Ureter (tissue), 1 donor: ENCODE measurements at places on chromosomes 1 and 21.

DNA sequence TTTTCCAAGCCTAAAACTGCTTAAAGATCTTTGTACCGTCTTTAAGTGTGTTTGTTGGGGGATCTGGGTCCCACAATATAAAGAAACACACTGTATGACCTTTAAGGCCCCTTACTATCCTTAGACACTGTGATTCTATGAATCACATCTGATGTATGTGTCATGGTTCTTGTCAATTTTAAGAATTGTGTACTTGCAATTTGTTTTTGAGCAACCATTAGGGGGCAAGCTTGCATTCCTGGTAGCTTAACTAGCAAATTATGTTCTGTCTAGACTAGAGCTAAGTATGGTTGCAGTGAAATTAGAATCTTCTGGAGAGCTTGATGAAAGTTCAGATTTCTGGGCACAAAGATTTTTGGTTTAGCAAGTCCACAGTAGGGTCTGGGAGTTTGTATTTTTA, 219.5 kb downstream of the TPR start:
- no peak for DNase-seq

DNA sequence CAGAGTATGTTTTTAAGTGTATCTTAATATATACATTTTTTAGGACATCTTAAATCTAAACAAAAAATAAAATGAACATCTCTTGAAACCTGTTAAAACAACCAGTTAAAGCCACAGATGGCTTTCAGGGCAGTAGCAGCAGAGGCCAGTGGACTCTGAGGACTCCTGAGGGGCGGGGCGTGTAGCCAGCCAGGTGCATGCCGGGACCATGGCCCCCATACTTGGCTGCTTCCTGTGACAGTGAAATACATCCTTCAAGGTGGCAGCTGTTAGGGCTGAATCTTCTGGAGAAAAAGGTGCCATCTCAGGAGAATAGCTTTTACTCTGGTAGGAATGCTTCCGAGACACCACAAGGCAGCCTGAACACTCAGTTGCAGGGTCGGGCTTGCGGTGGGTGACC, 9.6 kb downstream of the RHOU start:
- peak; percentile 35 for DNase-seq

DNA sequence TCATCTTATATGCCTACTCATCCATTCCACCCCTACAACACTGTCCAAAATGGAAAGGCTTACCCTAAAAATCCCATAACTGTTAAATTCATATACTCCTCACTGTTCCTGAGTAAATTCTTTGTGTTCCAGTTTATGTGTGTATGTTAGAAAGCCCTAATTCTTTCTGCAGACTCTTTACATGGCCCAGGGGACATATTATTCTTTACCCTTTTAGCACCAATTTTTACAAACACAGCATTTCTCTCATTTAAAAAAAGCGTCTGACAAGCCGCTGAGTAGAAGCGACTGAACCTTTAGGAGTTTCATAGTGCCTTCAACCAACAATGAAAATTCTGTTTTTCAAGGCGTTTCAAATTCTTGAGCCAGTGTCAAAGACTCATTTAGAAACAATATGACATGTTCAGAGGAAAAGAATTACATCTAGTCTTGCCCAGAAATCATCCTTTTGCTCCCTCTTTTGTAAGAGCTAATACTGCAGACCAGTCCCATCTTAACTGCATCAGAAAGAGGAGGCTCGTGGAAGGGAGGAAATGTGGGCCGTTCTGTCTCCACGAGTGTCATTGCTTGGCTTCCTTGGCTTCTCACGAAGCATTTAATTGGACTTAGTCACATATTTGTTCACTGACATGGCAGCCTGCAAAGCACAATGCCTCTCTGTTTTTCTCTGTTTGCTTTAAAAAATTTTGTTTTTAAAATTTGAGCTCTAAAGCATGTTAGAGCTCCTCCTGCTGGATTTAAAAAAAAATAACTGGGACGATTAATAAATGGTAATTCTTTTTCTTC, 21.3 kb upstream of the C1orf105 start:
- DNase-seq: no peak

- DNase-seq: peak; percentile 49
Measured at GRCh38 chr1:56547977-56548376, 31.4 kb downstream of the PLPP3 start.

GRCh38 chr1:15343729-15344128, 66.0 kb upstream of the EFHD2 start:
- DNase-seq: no peak

DNA sequence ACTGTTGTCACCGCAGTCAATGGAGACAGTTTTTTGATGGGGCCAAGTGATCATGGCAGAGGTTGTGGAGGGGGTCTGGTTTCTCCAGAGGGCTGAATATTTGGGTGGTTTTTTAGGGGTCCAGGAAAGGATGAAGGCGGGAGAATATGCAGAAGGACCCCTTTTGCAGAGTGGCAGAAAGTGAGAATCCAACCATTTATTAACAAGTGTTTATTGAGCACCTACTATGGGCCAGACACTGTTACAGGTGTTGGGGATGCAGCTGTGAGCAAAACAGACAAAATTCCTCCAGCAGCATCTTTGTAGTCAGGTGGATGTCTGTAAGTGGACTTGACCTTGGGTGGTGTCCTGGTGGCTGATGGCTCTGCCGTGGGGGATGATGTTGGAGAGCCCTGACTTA, 15.4 kb downstream of the PADI1 start:
- no peak for DNase-seq

GRCh38 chr1:30300669-30301068, 422.7 kb downstream of the MATN1 start:
- no peak for DNase-seq

DNA sequence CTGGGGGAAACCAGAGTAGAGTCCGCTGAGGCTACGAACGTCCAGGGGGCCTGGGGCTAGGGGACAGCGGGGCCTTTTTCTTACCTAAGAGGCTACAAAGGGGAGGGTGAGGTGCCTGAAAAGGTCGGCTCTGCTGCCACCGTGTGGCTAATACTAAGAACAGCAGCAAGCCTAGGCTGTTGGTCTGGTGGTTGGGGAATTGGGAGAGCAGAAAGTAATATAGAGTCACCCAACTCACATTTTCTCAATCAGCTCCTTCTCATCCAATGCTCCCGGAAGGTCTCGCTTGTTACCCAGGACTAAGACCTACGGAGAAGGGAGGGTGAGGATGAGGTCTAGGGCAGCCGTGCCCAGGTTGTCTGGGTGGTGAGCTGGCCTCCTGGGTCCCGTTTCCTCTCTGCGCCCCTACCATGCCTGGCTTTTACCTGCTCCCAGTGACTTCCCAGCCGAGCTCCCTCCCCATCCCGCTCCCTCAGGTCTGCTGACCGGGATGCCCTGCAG, 9.3 kb downstream of the ARL8A start:
- no peak for DNase-seq

GRCh38 chr21:14841511-14842472, 223.0 kb downstream of the NRIP1 start:
- no peak for DNase-seq

DNA sequence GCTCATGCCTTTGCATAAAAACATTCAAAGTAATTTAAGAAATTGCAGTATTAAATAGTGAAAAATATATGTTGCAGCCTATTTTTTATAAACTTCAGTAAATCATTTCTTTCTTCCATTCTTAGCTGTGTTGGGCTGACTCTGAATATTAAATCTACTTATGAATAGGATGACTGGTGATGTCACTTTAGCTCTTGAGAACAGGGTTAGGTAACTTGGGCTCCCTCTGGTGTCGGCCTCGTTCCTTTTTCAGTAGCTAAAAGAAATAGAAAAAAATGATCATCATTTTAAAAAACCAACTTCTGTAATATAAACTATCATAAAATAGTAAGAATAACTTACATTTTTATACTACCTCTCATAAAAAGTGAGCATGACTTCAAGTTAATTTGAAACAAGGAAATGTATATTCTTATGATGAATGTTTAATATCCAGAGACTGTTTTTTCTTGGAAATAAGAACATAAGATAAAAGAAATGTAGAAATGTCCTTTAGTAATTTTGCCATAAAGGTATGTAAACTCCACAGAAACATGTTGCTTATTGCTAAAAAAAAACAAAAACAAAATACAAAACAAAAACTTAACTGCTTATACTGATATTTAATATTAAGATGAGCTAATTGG, 26.8 kb upstream of the NCAM2 start:
- no peak for DNase-seq

GRCh38 chr1:186875896-186876835, 47.4 kb downstream of the PLA2G4A start:
- DNase-seq: peak; percentile 58

GRCh38 chr1:183270541-183271141, 84.6 kb downstream of the LAMC2 start:
- DNase-seq: no peak

GRCh38 chr1:244414543-244414942, 37.2 kb downstream of the ADSS2 start:
- no peak for DNase-seq

DNA sequence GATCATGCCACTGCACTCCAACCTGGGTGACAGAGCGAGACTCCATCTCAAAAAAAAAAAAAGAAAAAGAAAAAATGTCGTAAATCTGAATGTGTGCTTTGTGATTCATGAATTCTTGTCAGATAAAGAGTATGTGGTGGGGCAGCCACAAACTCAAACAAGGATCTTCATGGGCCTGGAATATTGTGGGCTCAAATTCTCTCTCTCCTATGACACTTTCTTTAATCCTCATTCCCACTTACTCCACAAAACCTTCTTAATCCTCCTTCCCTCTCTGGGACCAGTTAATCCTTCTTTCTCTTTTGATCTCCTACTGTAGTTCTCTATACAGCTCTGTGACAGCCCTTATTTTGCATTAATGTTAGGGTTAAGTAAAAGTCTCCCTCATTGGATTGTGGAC, 112.3 kb downstream of the AK5 start:
- no peak for DNase-seq

DNA sequence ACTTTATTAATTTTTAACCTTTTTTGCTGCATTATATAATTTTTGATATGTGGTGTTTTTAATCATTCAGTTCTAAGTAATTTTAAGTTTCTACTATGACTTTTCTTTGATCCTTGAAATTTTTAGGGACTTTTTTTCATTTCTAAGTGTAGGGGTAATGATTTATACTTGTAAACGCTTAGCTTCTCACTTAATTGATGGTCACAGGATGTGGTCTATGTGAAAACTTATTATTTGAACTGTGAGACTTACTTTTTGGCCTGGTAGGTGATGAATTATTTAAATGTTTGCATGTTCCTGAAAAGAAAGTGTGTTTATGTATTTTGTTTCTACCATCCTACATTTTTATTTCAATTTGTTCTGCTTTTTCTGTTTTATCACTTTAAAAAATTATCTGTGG, 17.2 kb downstream of the ALPL start:
- DNase-seq: no peak

GRCh38 chr1:37338658-37339057, 135.7 kb upstream of the ZC3H12A start:
- no peak for DNase-seq

- no peak for DNase-seq
Measured at GRCh38 chr21:24200052-24200451, 1407.2 kb downstream of the MRPL39 start.

- no peak for DNase-seq
Measured at GRCh38 chr21:45364468-45365185, 40.3 kb upstream of the COL18A1 start.

DNA sequence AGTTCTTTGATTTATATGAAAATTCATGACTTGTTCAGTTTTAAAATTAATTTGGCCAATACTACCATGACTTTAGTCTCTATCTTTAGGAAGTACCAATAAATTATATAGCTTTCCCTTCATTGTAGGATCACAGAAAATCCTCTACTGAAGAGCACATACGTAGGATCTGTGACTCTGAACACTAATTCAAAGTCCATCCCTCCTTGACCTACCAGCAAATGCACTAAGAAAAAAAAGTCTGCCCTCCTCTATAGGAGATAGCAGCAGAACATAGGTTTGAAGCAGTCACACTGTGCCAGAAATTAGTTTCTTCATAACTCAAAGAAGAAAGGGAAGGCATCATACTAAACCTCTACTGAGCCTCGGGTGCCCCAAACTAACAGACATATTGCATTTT, 16.5 kb downstream of the BRWD1 start:
- no peak for DNase-seq

DNA sequence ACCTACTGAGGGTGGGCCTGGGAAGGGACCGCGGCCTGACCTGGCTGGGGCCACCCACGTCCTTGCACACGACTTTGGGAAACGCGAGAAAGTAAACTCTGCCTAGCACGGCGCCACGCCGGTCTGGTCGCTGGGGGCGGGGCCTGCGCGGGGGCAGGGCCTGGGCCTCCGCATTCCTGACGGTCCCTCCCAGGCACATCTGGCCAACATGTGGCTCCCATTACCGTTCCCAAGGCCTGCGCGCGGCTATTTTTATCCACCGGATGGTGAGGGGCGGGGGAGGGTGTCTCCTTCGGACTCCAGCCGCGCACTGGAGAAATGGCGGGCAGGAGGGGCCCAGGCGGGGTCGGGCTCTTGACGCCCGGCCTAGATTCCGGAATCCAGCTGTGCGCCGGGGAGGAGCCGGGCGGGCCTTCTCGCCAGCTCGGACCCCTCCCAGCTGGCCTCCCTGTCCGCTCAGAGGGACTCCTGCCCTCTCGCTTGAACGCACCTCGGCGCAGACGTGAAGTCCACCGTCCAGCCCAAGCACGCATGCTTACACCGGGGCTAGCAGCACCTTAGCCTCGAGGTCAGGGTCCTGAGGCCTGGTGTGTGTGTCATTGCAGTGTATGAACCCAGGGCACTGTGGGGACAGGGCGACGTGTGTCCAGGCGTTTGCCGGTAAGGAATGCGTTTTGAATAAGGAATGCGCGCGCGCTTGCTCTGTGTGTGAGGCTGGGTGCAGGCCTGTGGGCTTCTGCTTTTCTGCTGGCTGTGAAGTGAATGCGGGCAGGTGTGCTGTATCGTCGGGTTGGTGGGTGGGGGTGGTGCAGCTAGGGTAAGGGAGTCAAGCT, 2.1 kb downstream of the EVA1B start:
- DNase-seq: peak; percentile 84

DNA sequence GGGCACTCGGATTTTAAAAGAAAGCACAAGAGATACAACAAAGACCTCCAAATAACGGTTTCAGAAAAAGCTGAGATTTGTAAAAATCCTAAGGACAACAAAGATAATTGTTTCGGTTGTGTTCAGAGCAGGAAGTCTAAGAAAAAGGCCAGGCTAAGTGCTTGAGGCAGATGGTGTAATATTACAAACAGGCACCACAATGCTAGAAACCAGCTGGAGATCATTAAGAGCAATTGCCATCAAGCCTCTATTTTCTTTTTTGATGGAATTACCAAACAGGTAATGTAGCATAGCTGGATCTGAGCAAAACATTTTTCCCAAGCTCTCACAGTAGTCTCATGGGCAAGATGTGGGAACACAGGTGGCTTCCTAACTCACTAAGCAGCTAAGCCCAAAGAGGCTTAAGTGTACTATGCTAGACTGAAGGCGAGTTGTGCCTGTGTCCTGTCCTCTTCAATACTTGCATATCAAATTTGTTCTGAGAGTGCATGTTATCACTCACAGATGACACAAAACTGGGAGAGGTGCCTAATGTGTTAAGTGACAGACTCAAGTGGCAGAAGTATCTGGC, 161.6 kb downstream of the GLUL start:
- no peak for DNase-seq
